ENCODE measurements at places on chromosomes 11 and 22. TPM values are rescaled to one million over a fixed set of nuclear protein-coding genes. Genes with fewer than 3 reads are reported as not detected.
A peak's percentile ranks its signal among the peaks of the same experiment; 100 is the strongest.

GRCh38 chr11:17531071-17531600 lies 13.1 kb downstream of the USH1C start:
- no peak for DNase-seq

DNA sequence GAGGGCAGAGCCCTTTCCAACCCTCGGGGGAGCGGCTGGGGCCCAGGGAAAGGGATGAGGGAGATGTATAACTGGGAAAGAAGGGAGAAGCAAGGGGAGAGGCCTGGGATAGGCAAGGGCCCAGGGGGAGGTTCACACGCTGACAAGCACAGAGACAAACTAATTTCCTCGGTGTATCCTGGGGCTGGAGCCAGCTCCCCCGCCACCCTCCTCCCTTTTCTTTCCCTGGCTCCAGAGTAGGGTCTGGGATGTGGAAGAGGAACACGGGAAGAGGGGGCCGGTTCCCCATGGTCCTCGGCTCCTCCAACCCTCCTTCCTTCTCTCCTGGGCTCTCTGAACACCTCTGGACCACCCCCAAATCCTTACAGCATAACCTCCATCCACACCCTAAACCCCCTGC lies 6.9 kb downstream of the CLCF1 start:
- DNase-seq, result peak; percentile 52

DNA sequence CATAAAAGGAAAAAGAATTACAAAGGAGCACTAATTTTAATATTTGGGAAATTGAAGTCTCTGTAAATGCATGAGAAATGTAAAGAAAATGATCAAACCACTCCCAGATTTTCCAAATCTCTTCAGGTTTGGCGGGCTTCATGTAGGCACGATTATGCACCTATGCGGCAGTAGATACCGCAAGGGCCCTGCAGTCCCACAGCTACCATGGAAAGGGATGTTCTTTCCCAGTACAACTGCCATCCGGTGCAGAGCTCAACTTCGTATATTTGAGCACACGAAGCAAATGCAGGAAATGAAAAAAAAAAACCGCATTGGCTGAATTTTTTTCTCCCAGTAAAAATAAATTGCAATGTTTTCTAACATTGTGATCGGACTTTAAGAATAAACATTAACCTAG lies 1.4 kb downstream of the SLC17A6 start:
- no peak for DNase-seq

- DNase-seq, result peak; percentile 28
Measured at GRCh38 chr11:122199661-122200060, 83.6 kb upstream of the BLID start.

Gene DEUP1
- 0.43 TPM for polyA plus RNA-seq

Gene SLC25A18
- polyA plus RNA-seq, result 32.6 TPM
